Fibroblast of mammary gland (primary cell): ENCODE measurements at places on chromosomes 13 and 19.
A peak's percentile ranks its signal among the peaks of the same experiment; 100 is the strongest.

DNA sequence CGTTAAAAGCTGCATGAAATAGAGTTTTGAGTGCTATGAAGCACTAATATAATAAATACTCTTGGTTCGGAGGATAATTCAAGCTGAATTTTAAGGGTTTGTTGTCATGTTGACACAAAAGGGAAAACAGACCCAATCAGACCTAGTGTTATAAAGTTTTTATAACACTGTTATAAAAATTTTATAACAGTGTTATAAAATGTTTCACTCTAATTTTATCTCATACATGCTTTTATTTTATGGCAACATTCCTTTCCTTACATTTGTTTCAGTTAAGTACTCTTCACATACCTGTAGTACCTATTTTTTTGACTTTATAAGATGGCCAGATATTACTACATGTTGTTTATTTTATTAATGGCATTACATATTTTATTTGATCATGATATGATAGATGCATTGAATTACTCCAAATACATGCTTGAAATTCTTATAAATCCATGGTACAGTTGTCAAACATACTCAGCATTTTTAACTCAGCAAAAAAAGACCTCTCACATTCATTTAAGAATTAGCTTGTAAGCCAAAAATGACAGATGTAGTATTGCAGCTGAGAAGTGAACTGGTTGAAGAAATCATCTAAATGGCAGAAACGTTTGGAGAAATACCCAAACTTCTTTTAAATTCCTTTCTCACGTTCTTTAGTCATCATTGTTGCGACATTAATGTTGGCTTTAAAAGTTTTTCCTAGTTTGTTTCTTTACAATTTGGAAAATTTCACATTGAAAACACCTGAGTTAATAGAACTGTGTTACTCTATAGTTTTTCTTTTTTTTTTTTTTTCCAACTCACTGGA lies 104.5 kb downstream of the PIBF1 start:
- DNase-seq = peak; percentile 40

GRCh38 chr19:52603558-52604207 lies 33.6 kb downstream of the ZNF701 start:
- peak; percentile 82 for DNase-seq

GRCh38 chr13:48236528-48237353 lies 3.7 kb downstream of the ITM2B start:
- DNase-seq = peak; percentile 68

- DNase-seq = peak; percentile 94
Measured at GRCh38 chr19:51742789-51743188, 8.9 kb downstream of the FPR1 start.

DNA sequence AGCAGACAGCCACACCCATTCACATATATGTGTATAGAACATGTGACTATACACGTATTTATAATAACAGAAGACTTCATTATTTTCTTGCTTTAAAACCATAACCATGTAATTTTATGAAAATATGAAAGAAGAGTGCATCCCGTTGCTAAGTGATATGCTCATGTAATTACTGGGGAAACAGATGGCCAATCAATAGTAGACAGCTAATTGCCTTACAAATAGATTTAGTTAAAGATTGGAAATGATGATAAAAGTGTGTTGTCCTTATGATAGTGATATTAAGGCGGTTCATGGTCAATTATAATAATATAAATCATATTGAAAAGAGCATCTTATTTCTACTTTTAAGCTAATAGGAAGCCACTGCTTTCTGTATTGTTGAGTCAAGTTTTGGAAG lies 95.9 kb downstream of the RFC3 start:
- DNase-seq = no peak

- peak; percentile 93 for DNase-seq
Measured at GRCh38 chr19:12779162-12779993, 4.0 kb upstream of the HOOK2 start.

- DNase-seq = no peak
Measured at GRCh38 chr19:16736709-16737108, 17.1 kb downstream of the NWD1 start.

GRCh38 chr13:94859811-94860210 lies 147.5 kb upstream of the SOX21 start:
- DNase-seq = no peak

GRCh38 chr13:65677906-65678305 lies 1552.2 kb downstream of the PCDH9 start:
- DNase-seq = peak; percentile 25

DNA sequence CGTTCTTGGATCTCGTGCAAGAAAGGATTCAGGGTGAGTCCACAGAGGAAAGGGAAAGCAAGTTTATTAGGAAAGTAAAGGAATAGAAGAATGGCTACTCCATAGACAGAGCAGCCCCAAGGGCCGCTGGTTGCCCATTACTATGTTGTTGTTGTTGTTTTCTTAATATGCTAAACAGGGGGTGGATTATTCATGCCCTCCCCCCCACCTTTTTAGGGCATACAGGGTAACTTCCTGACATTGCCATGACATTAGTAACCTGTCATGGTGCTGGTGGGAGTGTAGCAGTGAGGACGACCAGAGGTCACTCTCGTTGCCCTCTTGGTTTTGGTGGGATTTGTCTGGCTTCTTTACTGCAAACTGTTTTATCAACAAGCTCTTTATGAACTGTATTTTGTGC lies 29.1 kb upstream of the PCDH9 start:
- no peak for DNase-seq

GRCh38 chr13:106028911-106029310 lies 506.6 kb downstream of the EFNB2 start:
- no peak for DNase-seq

DNA sequence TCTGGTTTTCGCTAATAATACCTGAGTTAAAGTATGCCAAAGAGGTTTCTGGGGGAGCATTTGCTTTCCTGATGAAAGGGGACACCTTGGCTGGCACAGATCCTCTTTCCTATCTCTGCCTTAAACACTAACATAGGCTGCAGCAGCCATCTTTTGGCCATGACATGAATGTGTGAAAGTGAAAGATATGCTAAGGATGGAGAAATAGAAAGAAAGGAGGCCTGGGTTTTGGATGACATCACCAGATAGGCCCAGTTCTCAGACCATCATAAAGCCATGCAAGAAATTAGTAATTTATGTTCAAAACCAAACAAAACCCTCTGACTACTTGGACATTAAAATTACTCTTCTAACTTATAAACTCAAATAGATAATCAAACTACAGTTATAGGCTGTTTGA lies 279.7 kb downstream of the COG6 start:
- DNase-seq = no peak

DNA sequence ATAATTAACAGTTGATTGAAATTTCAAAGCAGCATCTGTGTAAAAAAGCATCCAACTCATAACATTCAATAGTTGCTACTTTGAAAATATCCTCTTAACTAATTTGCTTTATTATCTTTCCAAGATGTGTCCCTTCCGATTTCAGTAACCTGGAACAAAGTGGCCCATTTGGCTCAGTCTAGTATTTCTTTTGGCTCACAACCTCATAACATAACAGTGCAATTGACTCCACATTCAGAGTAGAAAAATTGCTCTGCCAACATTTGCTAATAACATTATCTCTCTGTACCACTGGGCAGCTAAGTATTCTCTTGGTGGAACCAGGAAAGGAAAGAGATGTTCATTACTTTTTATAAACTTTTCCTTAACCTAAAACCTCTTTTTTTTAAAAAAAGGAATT lies 571.1 kb upstream of the ARGLU1 start:
- no peak for DNase-seq

DNA sequence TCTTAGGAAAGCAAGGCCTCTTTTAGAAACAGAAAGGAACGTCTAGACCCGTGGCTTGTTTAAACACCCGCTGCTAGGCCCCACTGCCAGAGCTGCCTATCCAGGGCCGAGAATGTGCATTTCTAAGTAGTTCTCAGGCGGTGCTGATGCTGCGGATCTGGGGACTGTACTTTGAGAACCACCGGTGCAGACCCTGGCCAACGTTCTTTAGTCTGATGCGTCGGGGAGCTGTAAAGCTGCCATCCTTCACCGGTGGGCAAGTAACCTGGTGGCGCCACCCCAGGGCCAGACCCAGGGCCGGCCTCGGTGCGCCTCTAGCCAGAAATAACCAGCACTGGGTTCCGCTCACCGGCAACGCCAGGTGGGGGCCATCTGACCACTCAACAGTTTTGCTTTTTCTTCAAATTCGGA lies 47.1 kb downstream of the TGDS start:
- peak; percentile 39 for DNase-seq

GRCh38 chr13:42356184-42356575 lies 84.2 kb downstream of the AKAP11 start:
- no peak for DNase-seq

DNA sequence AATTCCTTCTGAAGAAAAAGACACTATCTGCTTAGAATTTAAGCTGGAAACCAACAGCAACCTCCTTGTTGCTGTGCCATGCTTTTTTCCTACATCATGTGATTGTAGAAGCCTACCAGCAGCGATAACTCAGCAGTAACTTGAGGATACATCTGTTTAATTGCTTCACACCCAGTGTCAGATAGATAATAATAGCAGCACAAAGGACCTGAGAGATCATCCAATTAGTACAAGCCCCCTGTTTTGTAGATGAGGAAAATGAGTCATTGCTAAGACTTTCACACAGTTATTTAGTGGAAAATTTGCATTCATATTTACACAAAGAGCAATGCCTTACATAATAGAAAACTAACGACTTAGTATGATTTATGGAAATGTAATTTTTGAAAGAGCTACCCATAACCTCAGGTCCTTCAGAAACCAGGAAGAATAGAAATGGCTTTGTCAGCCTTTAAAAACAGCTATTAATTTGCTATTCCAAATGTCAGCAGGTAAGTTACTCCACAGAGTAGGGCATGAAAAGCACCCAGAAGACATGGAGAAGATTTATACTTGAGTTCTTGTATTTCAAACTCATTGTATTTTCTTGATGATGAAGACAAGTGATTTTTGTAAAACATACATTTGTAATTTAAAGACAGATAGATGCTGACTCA lies 93.7 kb upstream of the SGCG start:
- DNase-seq = no peak

DNA sequence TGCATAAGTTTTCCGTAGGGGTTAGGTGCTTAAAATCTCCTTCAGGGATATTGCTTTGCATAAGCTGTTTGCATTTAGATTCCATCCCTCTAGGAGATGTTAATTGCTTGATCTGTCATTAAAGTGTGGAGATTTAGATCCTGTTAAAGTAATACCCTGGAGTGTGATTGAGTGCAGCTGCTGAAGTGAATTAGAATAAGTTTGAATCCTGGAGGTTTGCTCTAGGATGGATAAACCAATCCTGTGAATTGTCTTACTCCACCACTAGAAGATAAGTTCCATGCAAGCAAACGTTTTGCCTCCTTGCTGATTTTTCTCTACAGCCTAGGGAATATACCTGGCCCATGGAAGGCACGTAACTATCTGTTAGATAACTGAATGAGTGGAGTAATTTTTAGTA lies 1487.2 kb upstream of the PRR20A start:
- DNase-seq = no peak

DNA sequence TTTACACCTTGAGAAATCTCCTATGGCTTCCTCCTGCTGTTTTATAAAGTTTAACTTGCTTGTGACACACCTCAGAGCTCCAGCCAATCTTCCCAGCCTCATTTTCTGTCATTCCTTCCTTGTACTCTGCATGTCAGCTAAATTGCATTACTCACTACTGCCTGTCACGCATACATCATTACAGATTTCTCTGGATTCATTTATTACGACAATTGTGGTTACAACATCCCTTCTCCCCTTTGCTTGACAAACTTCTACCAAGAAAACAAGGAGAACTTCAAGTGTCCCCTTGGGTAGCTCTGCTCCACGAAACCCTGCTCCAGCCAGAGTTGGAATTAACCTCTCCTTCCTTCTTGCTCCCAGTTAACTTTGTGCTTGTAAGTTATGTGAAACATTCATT lies 22.0 kb upstream of the GPR18 start:
- DNase-seq = peak; percentile 82

- peak; percentile 41 for DNase-seq
Measured at GRCh38 chr19:41537789-41538188, 38.2 kb upstream of the CEACAM21 start.

DNA sequence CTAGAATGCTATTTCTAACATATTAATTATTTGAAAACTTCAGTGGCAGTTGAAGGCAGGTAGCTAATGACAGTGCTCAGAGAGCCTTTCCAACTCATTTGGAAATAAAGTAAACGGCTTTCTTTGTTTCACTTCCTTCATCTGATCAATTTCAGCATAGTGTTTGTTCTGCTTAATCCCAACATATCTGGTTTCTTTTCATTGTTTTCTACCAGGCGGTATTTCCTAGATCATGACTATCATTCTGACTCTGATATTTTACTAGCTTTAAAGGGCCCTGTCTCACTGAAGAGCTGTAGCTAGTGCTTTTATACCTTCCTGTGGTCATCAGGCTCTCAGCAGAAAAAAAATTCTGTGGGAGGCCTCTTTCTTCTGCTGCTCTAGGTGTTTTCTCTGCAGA lies 178.6 kb downstream of the RBM26 start:
- no peak for DNase-seq

- no peak for DNase-seq
Measured at GRCh38 chr13:112781881-112782361, 92.1 kb downstream of the ATP11A start.

- DNase-seq = peak; percentile 78
Measured at GRCh38 chr13:46552889-46553520, at the start of gene LRCH1. LRCH1 (plus strand) TSS chr13:46553170; CDS start chr13:46553397, 227 bp downstream.

DNA sequence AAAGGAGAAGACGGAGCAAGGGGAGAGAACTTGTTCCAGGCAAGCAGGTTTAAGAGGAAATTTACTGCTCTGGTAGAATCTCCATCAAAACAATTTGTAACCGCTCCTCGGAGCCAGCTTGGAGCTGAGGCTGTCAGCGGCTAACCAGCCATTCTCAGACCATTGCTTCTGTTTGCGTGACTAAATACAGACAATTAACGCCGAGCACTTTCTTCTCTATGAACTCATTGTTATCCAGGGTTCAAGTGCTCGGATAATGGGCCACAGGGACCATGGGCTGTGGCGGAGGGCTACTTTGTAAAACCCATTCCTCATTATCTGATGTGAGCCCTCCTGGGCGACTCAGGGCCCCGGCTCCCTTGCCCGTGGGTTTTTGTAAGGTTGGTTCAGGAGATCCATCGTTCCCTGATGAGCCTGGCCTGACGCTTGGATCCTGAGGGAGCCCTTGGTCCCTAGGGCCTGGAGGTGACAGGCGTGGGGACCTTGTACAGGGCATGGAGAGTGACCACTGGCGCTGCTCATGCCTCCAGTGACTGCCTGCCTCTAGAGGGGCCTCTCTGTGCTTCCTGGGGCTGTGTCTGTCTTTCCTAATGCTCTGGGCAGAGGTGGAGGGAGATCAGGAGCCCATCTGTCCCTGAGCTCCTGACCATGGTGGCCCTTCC lies 61.5 kb upstream of the ZNF536 start:
- DNase-seq = no peak

GRCh38 chr13:23631311-23632047 lies 61.3 kb downstream of the TNFRSF19 start:
- no peak for DNase-seq

- no peak for DNase-seq
Measured at GRCh38 chr19:51341066-51341465, 873 bp downstream of the VSIG10L start.
